Lung (tissue), 17 donors: ENCODE measurements at places on chromosomes 7 and 10.

- no peak for DNase-seq
These were observed 11.5 kb downstream of the DRGX start for GRCh38 chr10:49384268-49384953.

- DNase-seq = no peak
These were observed 60.8 kb upstream of the NAMPT start for GRCh38 chr7:106345421-106346166.

DNA sequence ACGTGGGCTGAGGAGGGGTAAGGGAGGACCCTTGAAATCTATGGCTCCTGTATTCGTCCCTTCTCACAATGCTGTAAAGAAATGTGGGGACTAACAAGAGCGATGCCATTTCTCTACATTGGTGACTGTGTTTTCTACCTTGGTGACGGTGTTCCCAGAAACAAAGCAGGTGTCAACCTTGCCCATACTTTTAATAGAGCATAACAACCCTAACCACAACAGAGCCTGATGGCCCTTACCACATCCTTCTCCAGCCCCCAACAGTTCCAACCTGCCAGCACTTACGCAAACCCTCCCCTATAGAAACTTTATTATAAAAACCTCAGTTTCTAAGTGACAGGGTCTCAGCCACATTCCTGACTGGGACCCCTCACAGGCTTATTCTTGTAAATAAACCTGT is 28.2 kb upstream of the ADCYAP1R1 start:
- DNase-seq = no peak

DNA sequence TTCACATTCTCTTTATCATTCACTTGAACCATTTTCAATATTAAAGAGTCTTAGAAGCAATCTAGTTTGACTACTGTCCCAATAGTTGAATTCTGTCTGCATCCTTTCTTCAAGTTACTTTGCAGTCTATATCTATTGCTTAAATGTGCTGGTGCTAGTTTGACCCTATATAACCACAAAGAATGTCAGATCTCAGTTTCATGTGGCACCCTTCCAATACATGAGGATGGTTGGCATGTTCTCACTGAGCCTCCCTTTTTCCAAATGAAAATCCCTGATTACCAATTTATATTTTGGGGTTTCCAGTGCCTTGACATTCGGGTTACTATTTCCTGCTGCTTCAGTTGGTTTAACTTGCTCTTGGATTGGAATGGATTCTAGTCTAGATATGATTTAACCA is 292.7 kb downstream of the EXOC4 start:
- no peak for DNase-seq

DNA sequence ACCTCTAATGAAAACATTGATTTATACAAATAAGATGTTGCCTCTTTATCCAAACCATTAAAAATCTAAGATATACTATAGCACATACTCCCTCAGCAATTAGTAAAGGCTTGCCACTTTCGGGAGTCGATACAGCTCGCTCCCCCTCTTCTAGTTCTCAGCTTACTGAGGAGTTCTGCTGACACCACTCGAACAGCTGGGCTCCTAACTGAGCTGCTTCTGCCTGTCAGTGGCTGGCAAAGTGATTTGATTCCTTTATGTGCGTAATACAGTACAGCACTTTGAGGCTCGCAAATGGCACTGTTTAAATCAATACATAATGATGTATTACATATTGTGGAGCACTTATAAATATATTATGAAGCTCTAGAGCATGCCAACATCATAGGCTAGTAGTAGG is 241.8 kb downstream of the CREB5 start:
- DNase-seq = no peak

DNA sequence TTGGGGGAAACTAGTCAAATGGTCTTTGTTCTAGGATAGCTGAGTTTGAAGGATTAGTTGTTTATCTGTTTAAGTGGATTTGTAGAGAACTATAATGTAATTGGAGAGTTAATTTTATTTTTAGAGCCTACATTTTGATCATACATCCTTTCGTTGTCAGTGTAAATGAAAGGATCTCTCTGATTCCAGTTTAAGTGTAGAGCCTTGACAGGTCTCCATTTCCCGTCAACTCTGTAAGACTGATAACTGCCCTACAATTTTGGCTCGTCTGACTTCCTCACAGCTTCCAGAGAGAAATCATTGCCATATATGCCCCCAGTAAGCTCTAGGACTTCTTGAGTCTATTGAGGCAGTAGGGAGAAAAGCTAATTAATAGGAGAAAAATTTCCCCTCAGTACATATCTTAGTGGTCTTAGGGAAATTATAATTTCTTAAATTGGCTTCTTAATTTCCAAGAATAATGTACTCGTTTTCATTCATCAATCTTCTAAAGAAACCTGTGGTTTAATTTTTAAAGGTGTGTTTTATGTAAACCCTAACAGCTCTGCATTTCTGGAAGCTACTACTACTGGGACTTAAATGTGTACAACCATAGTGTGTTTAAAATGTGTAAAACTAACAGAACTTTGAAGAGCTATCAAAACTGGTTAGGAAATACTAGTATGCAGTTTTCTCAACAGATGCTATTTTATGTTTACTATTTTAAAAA is 3.8 kb downstream of the KMT2E start:
- no peak for DNase-seq

- no peak for DNase-seq
These were observed 117.0 kb downstream of the POU6F2 start for GRCh38 chr7:39094731-39095130.

GRCh38 chr7:47299496-47299895 is 282.4 kb downstream of the TNS3 start:
- DNase-seq = no peak

GRCh38 chr10:17510242-17510908 is 56.0 kb upstream of the ST8SIA6 start:
- DNase-seq = no peak
